ENCODE measurements at places on chromosomes 11 and 22.

- H3K4me1 ChIP-seq, result peaks cover 21% of the 10 kb centered on the region
- H3K36me3 ChIP-seq, result no peaks in the 10 kb centered on the region
- no peak for DNase-seq
- no peak overlapping the region for H3K4me3 ChIP-seq
- H3K27me3 ChIP-seq, result peaks cover 2% of the 10 kb centered on the region
- no peak overlapping the region for H3K27ac ChIP-seq
These were observed 282.2 kb upstream of the ARHGAP42 start for GRCh38 chr11:100404907-100405306.

DNA sequence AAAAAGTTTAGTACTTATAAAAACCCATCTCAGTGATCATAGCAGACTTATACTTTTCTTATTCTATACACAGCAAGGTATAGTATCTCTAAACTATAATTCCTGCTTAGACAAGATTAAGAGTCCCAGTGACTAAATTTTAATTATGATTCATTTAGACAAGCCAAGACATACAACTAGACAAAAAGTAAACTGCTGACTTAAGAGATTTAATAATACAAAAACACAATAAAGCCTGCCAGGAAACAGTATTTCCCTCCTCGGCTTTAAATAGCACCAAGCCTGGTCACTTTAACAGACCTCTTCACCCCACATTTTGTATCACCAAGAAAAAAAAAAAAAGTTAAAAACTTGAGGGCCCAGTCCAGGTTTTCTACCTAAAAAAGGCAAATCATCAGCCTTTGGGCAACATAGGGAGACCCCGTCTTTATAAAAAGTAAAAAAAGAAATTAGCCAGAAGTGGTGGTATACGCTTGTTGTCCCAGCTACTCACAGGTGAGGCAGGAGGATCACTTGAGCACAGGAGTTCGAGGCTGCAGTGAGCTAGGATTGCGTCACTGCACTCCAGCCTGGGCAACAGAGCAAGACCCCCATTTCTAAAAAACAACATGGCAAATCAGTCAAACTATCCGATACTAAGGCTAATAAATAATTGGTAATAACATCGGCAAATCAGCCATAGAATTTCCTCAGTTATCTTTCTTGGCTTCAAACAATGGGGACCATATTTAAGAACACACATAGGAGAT lies 53.8 kb downstream of the SIK3 start:
- peak overlapping the region; percentile 85 for H3K4me3 ChIP-seq
- H3K4me1 ChIP-seq, result peaks cover 55% of the 10 kb centered on the region
- H3K27me3 ChIP-seq, result no peaks in the 10 kb centered on the region

DNA sequence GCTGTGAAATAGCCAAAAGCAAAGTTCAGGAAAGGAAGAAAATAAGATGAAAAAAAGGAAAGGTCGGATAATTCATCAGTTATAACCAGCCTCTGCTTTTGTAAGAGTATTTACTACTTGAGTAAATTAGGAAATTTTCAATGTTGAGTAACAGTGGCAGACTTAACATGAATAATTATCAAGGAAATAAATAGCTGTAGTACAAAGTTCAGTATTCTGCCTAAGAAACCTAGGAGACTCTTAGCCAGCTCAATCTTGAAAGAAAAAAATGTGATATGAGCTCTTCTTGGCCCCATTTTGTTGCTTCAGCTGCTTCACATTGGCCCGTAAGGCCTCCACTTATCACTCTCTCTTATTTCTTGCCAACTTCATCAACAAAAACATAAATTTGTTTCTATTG lies 17.0 kb upstream of the DNAJB7 start:
- H3K27me3 ChIP-seq, result no peaks in the 10 kb centered on the region
- no peak for DNase-seq
- H3K27ac ChIP-seq, result no peak overlapping the region

GRCh38 chr22:30187094-30187493 lies 59.5 kb downstream of the LIF start:
- no peak for DNase-seq
- H3K4me1 ChIP-seq, result peaks cover 20% of the 10 kb centered on the region
- no peak overlapping the region for H3K27ac ChIP-seq
- H3K36me3 ChIP-seq, result no peaks in the 10 kb centered on the region
- H3K27me3 ChIP-seq, result peaks cover 13% of the 10 kb centered on the region

- H3K27ac ChIP-seq, result no peak overlapping the region
- H3K4me1 ChIP-seq, result peaks cover 33% of the 10 kb centered on the region
- peaks cover 32% of the 10 kb centered on the region for H3K36me3 ChIP-seq
- H3K4me3 ChIP-seq, result no peak overlapping the region
These were observed 130.8 kb downstream of the FCHSD2 start for GRCh38 chr11:73011126-73011817.

DNA sequence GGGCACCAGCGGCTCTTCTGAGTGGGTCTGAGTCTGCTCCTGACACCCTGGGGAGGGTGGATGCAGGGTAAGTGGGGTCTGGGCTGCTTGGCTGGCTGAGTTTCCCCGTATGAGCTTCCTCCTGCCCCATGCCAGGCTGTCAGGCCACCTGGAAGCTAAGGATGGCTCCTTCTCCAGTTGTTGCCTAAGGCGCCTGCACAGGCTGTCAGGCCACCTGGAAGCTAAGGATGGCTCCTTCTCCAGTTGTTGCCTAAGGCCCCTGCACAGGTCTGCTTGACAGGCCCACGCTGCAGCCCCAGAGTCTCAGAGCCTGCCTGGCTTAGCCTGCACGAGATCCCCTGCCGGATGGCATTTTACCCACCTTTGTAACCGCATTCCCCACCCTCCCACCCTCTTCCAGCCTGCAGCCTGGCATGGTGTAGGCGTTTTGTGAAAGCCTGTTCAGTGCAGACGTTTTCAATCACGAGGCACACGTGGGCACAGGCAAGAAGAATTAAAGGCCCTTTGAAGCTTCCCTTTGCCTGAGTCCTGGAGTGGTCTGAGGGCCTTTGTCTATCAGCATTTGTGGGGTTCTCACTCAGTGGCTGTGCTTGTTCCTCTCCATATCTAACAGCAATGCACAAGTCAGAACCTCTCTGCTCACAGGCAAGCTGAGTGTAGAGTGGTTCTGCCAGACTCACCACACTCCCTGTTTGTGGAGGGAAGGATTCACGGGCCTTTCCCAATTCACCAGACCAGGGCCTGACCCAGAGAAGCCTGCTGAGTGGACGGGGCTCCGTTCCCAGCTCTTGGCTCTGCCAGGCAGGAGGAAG lies 40.2 kb upstream of the B3GAT1 start:
- no peak overlapping the region for H3K27ac ChIP-seq
- no peak for DNase-seq
- H3K4me1 ChIP-seq, result no peaks in the 10 kb centered on the region
- peaks cover 7% of the 10 kb centered on the region for H3K36me3 ChIP-seq

DNA sequence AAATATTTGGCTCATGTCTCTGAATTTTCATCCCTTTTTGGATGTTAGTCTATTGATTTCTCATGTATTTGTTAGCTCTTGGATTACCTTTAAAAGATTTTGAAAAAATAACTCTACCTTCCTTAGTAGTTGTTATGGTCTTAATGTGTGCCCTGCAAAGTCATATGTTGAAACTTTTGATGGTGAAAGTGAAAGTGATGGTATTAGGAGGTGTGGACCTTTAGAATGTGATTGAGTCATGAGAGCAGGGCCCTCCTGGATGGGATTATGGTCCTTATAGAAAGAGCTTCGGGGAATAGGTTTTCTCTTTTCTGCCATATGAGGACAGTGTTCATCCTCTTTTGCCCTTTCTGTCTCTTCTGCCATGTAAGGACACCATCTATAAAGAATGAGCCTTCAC lies 33.6 kb upstream of the MPPED2 start:
- H3K4me3 ChIP-seq, result no peak overlapping the region
- no peak overlapping the region for H3K27ac ChIP-seq
- H3K27me3 ChIP-seq, result no peaks in the 10 kb centered on the region
- DNase-seq, result no peak
- H3K36me3 ChIP-seq, result no peaks in the 10 kb centered on the region
- H3K4me1 ChIP-seq, result no peaks in the 10 kb centered on the region

DNA sequence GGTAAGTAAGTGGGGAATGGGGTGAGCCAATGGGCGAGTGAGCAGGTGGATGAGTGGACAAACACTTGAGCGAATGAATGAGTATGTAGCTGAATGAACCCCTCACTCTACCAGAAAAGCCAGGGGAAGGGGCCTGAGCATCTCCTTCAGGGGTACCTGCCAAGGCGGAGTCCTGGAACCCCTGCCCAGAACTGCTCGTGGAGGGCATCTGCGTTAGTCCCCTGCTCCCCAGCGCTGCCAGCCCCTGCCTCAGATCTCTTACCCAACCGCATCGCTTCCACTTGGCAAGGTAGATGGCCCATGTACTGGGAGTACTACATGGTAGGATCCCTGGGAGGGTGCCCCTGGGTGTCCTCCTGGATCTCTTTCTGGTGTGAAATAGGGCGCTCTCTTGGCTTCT lies 7.4 kb upstream of the ANO1 start:
- DNase-seq, result no peak
- H3K36me3 ChIP-seq, result no peaks in the 10 kb centered on the region
- H3K4me1 ChIP-seq, result no peaks in the 10 kb centered on the region
- H3K4me3 ChIP-seq, result no peak overlapping the region
- H3K27me3 ChIP-seq, result peaks cover 74% of the 10 kb centered on the region

DNA sequence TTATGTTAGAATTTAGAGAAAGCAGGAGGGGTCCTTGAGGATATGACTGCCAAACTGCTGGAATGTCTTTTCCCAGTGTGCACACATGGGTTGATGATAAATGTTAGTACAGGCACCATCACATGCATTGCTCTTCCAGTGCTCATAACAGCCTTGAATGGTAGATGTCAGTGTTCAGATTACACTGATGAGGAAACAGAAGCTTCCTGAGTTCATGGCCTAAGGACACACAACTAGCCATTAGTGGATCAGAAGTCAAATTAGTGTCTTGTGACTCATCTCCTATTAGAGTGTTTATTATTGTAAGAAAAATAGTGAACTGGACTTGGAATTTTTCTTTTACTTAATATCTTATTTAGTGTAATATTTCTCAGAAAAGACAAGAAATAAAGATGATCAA lies 241.5 kb downstream of the DDX10 start:
- H3K4me1 ChIP-seq, result peaks cover 67% of the 10 kb centered on the region
- no peaks in the 10 kb centered on the region for H3K27me3 ChIP-seq
- peak overlapping the region; percentile 87 for H3K27ac ChIP-seq

DNA sequence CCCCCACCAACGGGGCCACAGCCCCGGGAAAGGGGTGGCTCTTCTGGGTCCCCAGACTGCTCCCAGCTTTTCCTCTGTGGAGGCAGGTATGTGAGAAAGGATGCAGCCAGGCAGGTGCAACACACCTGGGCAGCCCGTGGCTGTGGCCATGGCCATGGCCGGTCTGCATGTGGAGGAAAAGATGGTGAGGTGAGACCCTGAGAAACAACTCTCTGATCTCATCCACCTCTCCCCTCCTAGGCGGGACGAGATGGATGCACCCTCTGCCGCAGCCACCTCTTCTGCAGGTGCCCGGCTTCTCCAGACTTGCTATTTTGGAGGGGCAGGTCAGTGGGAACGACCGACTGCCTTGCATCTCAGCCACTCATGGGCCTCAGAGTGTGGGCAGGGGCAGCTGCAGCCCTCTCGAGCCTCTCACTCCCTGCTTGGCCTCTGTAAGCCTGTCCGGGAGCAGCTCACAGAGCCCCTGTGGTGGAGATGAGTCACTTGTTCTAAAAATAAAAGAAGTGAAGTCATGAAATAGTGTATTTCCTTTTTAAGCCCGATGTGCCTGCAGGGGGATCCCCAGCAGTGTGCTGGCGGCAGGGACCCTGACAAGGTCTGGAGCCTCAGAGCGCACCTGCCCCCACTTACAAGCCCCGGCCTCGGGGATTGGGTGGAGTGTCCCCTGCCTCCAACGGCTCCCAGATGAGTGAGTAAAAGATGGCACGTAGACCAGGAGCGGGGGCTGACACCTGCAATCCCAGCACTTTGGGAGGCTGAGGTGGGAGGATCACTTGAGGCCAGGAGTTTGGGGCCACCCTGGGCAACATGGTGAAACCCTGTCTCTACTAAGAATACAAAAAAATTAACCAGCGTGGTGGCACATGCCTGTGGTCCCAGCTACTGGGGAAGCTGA lies 10.7 kb downstream of the SMIM38 start:
- H3K4me1 ChIP-seq, result peaks cover 15% of the 10 kb centered on the region
- peaks cover 2% of the 10 kb centered on the region for H3K27me3 ChIP-seq
- peak; percentile 74 for DNase-seq
- H3K27ac ChIP-seq, result peak overlapping the region; percentile 58
- H3K36me3 ChIP-seq, result peaks cover 13% of the 10 kb centered on the region

DNA sequence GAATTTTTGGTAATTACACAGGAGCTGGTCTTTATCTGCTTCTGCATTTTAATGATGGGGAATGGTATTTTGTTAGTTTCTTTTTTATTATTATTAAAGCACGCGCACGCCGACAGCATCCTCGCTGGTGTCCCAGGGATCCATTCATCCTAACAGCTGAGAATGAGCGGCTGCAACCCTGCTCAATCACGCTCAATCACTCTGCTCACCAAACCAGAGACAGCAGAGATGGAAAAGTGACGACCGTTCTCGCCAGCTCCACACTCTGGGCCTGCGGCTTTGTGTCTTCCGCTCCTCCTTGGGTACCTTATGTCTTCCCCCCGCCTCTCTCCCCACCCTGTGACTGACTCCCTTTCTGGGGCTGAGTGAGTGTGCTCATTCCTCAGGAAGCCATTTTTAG lies 84.5 kb downstream of the DSCAML1 start:
- H3K27me3 ChIP-seq, result peaks cover 53% of the 10 kb centered on the region
- no peak for DNase-seq

Measured in HFFc6 (cell line).